ENCODE measurements at places on chromosomes 7 and 10. TPM values are rescaled to one million over a fixed set of nuclear protein-coding genes. Genes with fewer than 3 reads are reported as not detected.

GRCh38 chr10:70602665-70603448, at the start of gene PRF1:
TSS of gene PRF1 (minus strand) at chr10:70602741. CDS start at chr10:70600902, 1,839 bp downstream.
- H3K27ac ChIP-seq = no peak within 1 kb of the TSS
- H3K4me3 ChIP-seq = peak within 1 kb of the TSS; percentile 29
- H3K27me3 ChIP-seq = no peaks in the 10 kb centered on the region

CYP3A7 gene
- 1.7 TPM for total RNA-seq

PTPRE gene
- 60.7 TPM for total RNA-seq

DNA sequence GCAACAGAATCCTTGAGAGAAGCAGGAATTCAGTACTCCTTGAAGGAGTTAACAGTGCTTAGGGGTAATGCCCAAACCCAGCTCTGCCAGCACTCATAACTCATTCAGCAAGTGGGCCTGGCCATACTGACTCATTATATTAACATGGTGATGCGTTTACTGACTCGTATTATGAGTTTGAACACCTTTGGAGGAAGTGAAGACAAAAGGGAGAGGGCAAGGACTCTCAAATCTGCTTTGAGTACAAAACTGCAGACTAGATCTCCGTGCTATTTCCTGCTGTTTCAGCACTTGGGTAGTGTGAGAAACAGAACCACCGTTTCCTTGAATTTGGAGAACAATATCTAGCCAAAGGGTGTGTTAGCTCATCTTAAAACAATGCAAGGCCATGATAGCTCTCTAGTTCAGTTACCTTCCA, 30.8 kb downstream of the SLC16A9 start:
- H3K27ac ChIP-seq = no peak overlapping the region
- no peaks in the 10 kb centered on the region for H3K36me3 ChIP-seq
- H3K27me3 ChIP-seq = no peaks in the 10 kb centered on the region
- peak; percentile 34 for DNase-seq
- H3K4me3 ChIP-seq = no peak overlapping the region
- H3K4me1 ChIP-seq = no peaks in the 10 kb centered on the region

DNA sequence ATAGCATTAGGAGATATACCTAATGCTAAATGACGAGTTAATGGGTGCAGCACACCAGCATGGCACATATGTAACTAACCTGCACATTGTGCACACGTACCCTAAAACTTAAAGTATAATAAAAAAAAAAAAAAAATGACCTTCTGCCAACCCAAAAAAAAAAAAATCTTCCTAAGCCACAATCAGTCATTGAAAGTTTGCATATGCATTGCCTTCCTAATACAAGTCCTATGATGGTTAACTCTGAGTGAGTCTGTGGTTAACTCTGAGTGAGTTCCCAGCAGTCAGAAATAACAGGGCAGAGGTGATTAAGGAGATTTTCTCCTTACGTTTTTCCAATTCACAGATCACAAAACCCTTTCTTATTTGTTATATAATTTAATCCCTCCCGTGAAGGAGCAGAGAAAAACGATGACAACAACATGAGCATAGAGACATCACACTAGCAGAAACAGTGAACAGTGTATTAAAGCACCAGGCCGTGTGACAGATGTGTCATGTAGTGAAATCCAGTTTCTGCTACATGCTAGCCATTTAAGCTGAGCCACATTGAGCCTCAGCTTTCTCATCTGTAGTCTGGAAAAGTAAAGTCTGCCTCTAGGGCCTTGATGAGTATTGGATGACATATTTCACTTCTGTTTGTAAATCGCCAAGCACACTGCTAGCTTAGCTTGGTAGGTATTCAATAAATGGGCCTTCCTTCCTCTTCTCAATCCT, 7.4 kb upstream of the RNF148 start:
- no peak overlapping the region for H3K27ac ChIP-seq
- no peaks in the 10 kb centered on the region for H3K27me3 ChIP-seq
- H3K36me3 ChIP-seq = no peaks in the 10 kb centered on the region
- no peak overlapping the region for H3K4me3 ChIP-seq

GRCh38 chr10:98418665-98419468, 3.9 kb upstream of the PYROXD2 start:
- DNase-seq = peak; percentile 47
- H3K4me3 ChIP-seq = no peak overlapping the region
- peaks cover 17% of the 10 kb centered on the region for H3K4me1 ChIP-seq
- no peak overlapping the region for H3K27ac ChIP-seq
- no peaks in the 10 kb centered on the region for H3K27me3 ChIP-seq

CYP2W1 gene
- total RNA-seq = not detected

DNA sequence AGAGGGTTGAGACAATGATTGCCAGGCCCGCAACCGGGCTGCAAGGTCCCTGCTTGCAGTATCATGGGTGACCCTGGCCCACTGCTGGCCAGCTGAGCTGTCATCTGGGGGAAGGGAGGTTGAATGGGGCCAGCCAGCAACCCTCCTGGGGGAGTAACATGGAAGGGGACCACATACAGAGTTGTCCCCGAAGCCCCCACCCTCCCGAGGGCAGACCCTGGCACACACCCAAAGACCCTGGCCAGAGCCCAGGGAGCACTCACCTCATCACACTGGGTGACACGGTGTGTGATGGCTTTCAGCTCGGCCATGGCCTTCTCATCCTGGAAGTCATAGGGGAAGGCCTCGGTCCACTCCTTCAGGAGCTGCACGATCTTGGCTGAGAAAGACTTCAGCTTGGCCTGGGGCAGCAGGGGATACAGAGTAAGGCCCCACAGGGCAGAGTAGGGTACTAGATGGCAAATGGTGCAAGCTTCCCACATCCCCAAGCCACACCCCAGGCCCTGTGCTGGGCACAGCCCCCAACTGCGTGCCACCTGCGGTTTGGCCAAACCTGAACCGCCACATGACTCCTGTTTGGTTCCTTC, 63.4 kb downstream of the CSGALNACT2 start:
- H3K4me1 ChIP-seq = peaks cover 12% of the 10 kb centered on the region
- DNase-seq = peak; percentile 64
- H3K27me3 ChIP-seq = no peaks in the 10 kb centered on the region

DNA sequence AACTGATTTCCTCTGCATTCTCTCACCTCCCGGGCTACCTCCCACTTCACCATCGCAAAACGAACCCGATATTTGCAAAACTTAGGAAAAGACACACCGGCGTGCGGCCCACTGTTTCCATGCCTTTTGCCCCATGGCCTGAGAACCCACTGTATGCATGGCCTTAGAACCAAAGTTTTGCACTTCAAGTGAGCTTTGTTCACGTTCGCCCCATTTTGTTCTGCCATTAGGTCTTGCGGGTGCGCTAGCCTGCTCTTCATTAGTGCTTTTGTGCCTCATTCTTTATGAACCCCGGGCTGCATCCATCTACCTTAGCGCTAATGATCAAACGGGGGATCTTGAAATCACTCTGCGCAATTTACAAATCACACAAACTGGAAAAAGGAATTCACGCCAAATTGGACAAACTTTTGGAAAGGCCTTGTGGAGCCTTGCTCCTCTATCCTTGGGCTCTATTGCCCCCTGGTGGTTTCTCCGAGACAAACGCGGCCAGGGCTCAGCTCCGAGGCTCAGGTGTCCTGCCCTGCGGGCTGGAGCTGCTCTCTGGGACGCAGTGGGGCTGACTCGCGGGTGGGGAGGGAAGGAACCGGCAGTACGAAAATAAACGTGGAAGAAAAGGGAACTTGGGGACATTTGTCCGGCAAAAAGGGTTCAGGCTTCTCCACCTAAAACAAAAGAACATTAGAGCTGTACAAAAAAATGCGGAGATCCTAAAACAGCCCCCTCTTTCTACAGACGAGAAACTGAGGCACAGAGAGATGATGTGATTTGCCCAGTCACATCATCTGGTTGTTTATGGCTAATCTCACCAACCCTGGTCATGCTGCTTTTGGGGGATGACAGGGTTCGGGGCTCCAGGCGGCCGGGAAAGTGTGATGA, 300.4 kb upstream of the NFE2L3 start:
- peak overlapping the region; percentile 33 for H3K4me3 ChIP-seq
- peaks cover 16% of the 10 kb centered on the region for H3K4me1 ChIP-seq
- peaks cover 49% of the 10 kb centered on the region for H3K27me3 ChIP-seq
- no peaks in the 10 kb centered on the region for H3K36me3 ChIP-seq
- peak; percentile 56 for DNase-seq

DNA sequence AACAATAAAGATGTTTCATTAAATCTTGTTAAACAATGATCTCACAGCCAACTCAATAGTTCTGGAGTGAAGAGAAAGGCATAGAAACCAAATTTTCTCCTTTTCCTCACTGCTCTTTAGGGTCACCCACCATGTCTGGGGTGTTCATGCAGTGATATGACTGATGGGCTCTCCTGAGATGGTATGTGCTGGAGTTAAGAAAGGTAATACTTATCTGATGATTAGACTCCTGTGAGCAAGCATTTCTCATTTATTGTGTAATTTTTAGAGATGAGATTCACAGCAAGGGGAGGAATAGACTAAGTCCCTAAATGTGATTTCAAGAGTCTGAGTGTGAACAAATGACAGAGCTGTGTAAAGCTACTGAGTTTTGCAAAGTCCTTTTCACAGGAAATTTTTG, 1361.3 kb upstream of the CELF2 start:
- no peak for DNase-seq
- no peaks in the 10 kb centered on the region for H3K27me3 ChIP-seq
- no peak overlapping the region for H3K27ac ChIP-seq
- H3K4me3 ChIP-seq = no peak overlapping the region
- H3K36me3 ChIP-seq = no peaks in the 10 kb centered on the region

- no peaks in the 10 kb centered on the region for H3K4me1 ChIP-seq
- no peak overlapping the region for H3K27ac ChIP-seq
- H3K36me3 ChIP-seq = no peaks in the 10 kb centered on the region
- H3K4me3 ChIP-seq = no peak overlapping the region
- no peaks in the 10 kb centered on the region for H3K27me3 ChIP-seq
These were observed 56.8 kb downstream of the PAX2 start for GRCh38 chr10:100802196-100802595.

KCNMA1 gene
- 24.1 TPM for total RNA-seq

- no peak overlapping the region for H3K4me3 ChIP-seq
- DNase-seq = no peak
- no peaks in the 10 kb centered on the region for H3K27me3 ChIP-seq
These were observed 18.4 kb upstream of the PON1 start for GRCh38 chr7:95342642-95343307.

DNA sequence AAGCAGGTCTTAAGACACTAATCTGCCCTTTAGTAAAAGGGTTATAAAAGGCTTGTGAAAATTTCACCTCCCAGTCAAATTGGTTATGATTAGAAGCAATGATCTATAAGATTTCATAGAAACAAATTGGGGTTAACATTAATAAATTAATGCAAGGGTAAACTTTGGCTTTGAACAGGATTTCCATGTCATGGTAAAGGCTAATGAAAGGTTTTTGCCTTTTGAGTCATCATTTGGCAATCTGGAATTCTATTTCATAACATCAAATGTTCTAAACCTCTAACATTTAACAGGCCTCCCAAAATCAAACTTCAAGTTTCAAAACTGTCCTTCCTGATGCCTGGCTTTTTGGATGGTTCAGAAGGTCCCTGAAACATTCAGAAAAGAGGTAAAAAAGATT, 62.4 kb downstream of the COA1 start:
- H3K4me1 ChIP-seq = no peaks in the 10 kb centered on the region
- DNase-seq = no peak
- H3K36me3 ChIP-seq = no peaks in the 10 kb centered on the region
- H3K4me3 ChIP-seq = no peak overlapping the region
- H3K27me3 ChIP-seq = no peaks in the 10 kb centered on the region

EN2 gene
- not detected for total RNA-seq

GLUD1 gene
- 144 TPM for total RNA-seq

MYO1G gene
- total RNA-seq = 46.5 TPM

Data from upper lobe of left lung (tissue), 6 donors.